ENCODE measurements at places on chromosomes 7 and 10.

GRCh38 chr10:101031796-101032636 lies 982 bp downstream of the SFXN3 start:
- DNase-seq = no peak

DNA sequence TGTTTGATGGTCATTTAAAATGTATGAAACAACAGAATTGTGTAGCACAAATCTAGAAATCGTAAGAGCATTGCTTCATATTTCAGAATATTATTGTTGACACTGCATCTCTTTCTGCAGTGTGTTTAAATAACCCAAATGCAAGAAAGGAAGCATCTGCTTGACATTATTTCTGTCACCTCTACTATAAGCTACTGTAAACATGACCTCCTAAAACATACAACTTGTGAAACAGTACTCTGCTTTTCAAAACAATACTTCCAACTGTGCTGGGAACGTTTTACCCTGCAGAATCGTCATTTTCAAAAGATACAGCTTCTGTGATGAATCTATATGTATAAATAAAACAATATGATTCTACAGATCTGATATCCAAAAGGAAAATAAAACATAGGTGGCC lies 82.0 kb downstream of the RNF133 start:
- DNase-seq = no peak

DNA sequence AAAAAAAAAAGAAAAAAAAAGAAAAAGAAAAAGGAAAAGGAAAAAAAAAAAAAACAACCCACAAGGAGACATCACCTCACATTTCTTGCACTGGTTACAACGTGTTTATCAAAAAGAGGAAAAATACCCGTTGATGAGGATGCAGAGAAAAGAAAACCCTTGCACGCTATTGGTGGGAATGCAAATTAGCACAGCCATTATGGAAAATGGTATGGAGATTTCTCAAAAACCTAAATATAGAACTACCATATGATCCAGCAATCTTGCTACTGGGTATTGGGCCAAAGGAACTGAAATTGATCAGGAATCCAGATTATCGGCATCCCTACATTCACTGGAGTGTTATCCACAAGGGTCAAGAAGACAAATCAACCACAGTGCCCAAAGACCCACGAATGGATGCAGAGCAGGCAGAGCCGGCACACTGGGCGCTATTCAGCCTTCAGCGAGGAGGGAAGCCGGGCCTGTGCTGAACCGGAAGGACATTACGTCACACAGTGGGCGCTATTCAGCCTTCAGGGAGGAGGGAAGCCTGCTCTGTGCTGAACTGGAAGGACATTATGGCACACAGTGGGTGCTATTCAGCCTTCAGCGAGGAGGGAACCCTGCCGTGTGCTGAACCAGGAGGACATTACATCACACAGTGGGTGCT lies 258.7 kb downstream of the ZMYND11 start:
- DNase-seq = no peak

GRCh38 chr10:28668363-28669226 lies 8.7 kb upstream of the BAMBI start:
- DNase-seq = no peak

GRCh38 chr10:69865450-69865849 lies 63.7 kb downstream of the COL13A1 start:
- DNase-seq = no peak

GRCh38 chr10:117968354-117969182 lies 78.2 kb downstream of the RAB11FIP2 start:
- DNase-seq = no peak

DNA sequence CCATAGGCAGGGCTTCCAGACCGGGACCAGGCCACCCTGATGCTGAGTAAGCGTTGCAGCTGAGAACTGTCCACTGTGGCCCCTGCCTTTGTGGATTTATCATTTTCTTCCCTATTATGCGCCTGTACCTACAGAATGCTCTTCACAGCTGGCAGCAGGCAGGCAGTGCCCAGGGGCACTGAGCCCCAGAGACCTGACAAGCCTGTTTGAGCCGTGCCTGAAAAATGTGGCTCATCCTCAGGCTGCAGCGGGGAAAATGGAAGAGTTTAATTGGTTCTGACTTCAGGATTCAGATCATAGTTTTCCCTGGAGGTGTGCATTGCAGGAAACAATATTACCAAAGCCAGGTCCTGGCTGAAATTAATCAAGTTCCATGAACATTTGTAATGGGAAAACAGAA lies 200.2 kb downstream of the ZNF438 start:
- DNase-seq = no peak
